NCI-H460 (cell line): ENCODE measurements at places on chromosomes 4 and X. TPM values are rescaled to one million over a fixed set of nuclear protein-coding genes. Genes with fewer than 3 reads are reported as not detected.

- DNase-seq = no peak
Observed at GRCh38 chrX:12804655-12805054, 13.4 kb downstream of the PRPS2 start.

- no peak for DNase-seq
Observed at GRCh38 chrX:101931136-101931487, 715 bp downstream of the ZMAT1 start.

DNA sequence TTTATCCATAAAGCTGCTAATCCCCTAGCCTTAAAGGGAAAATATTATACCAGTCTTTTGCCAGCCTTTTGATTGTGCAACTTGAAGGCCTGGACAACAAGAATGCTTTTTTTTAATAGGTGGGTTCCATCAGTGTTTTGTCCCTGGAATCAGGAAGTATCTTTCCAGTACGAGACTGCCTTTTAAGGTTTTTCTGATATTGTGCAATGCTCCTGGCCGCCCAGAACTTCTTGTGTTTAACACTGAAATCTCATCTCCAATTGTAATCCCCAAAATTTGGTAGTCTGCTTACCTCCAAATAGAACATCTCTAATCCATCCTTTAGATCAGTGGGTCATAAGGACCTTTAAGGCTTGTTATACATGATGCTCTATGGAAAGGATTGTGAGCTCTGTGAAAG, 256.7 kb downstream of the NAF1 start:
- DNase-seq = no peak

DNA sequence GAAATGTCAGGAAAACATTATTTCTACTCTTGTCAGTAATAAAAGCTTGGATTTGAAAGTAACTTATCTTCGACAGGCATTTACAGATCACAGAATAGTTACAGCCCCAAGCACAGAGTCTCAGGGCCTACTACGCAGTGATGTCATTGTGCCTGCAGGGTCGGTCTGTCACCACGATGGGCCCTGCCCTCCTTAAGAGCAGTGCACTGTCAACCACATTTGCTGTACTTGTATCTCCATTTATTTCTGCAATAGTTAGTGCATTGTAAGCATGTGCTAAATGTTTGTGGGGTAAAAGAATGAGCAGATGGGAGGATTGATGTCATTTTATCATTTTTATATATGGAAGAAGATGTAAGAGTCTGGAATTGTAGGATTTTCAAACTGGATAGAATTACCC, 13.6 kb upstream of the CCKAR start:
- no peak for DNase-seq

DNA sequence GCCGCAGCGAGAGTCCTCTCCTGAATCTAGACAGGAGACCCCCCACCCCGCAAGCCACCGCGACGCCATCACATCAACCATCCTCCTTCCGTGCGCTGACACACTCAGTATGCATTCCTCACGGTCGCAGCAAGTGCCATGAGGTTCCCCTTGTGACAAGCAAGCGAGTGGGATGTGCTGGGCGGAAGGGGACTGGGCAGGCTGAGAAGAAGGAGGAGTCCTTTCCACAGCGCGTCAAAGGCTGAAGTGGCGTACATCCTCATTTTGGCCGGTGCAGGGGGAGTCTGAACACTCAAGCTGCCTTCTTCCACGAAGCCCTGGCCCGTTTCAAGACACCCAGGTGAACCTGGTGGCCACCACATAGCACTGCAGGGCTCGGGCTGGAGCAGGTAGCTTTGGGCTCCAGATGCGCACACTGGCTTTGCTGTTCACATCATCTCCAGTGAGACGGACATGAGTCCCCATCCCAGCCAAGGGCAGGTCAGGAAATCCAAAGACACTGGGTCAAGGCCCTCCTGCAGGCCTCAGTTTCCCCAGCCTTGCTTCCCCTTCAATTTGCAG, 30.4 kb downstream of the CCNQ start:
- DNase-seq = no peak

DNA sequence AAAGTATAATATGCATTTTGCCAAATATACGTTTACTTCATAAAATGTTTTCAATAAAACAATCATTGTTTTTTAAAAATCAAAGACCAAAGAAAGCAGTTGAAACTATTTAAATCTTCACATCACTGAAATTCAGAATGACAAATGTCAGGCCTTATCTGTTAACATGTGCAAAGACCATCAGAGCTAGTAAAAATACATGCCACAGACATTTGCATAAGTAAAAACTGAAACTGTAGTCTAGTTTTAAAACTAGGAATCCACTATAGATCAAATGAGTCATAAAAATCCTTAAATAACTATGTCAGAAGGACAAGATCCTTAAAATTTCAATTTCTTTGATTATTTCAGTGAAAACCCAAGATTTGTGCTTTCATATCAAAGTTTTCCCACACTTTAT, 24.8 kb downstream of the KLHL15 start:
- DNase-seq = no peak

- DNase-seq = no peak
Observed at GRCh38 chr4:25993395-25994185, 79.6 kb downstream of the SMIM20 start.

DNA sequence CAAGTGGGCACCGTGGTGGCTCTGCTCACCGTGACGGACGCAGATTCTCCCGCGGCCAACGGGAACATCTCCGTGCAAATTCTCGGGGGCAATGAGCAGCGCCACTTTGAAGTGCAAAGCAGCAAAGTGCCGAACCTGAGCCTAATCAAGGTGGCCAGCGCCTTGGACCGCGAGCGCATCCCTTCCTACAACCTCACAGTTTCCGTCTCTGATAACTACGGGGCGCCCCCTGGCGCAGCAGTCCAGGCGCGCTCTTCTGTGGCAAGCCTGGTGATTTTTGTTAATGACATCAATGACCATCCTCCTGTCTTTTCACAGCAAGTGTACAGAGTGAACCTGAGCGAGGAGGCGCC, 2.7 kb downstream of the FAT4 start:
- DNase-seq = no peak

- no peak for DNase-seq
Observed at GRCh38 chr4:118264096-118264495, 88.7 kb downstream of the PRSS12 start.

- DNase-seq = no peak
Observed at GRCh38 chr4:106818764-106819163, 217.3 kb downstream of the DKK2 start.

DNA sequence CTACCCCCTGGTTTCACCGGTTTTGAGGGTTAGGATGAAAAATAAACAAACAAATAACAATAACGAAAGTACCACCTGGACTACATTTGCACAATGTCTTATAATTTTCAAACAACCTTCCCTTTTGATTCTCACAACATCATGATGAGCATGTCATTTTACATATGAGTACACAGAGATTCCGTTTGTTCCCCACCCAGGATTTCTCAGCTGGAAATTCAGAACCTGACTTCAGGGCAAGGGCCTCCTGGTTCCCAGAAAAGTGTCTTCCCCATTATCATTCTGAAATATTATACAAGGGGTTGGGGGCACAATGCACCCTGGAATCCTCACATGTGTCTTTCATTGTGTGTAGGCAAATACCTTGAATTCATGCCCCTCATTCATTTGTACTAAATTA, 135.8 kb upstream of the NOCT start:
- no peak for DNase-seq

Gene H2BW2
- not detected in 2 replicates for total RNA-seq

Gene FMR1NB
- total RNA-seq = not detected in 2 replicates

Gene GPRIN3
- 36.5 and 42.8 TPM in 2 replicates for total RNA-seq

Gene OFD1
- 19.9 and 26.6 TPM in 2 replicates for total RNA-seq

Gene UGT2B10
- not detected in 2 replicates for total RNA-seq
